ENCODE measurements at places on chromosomes 6 and 20.

DNA sequence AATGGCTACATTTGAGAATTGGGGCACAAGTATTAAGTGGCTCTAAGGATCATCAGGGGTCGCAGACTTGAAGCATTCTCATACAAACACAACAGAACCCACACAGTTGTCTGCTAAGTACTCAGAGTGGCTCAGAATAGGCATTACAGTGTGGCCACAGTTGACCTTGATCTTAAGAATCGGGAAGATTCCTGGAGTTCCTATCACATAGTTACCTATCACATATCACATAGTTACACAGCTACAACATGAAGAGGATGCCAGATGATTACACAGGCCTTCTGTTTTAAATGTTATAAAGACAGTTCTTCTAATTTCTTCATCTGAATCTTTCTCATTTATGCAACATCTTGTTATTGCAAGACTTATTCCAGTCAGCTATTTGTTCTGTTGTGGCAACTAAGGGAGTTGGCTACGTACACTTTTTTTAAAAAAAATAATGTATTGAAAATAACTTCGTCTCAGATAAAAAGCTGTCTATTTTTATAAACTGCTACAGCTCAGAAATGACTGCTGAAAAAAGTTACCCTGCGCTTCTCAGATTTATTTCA lies 129.0 kb downstream of the REV3L start:
- DNase-seq, result no peak

GRCh38 chr6:85482905-85483700 lies 33.2 kb downstream of the NT5E start:
- peak; percentile 13 for DNase-seq

- no peak for DNase-seq
Observed at GRCh38 chr6:168318090-168318489, 1.5 kb downstream of the DACT2 start.

DNA sequence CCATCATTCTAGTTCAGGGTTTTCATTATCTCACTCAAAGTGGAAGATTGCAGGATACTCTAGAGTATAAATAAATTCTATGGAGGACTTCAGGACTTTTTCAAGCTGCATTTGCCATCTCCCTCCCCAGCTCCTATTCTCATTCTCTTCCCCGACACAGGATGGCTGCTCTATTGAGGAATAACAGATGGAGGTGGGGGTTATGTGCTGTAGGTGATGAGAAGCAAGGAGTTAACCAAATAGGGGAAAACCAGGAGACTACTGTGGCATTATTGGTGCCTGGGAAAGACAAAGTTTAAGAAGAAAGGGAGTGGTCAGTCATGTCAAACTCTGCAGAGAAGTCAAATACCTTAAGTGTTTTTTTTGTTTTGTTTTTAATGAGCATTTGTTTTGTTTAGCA lies 109.3 kb downstream of the GRIK2 start:
- no peak for DNase-seq

GRCh38 chr6:40482532-40482931 lies 104.6 kb downstream of the LRFN2 start:
- peak; percentile 47 for DNase-seq

DNA sequence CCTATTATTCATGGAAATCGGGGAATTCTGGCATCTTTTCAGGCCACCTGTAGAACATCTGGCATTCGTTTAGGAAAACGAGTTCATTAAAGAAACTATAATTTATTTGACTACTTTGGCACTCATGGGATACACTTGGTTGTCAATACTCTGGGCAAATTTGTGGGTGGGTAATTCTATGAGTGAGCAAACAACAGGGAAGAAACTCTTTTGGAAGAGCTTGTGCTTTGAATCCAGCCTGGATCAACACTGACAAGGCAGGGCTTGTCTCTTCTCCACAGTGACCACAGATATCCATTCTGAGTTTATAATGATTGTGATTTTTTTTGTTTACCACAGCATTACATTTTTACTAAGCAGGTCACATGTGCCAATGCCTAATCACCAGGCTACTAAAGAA lies 394.7 kb downstream of the THBS2 start:
- no peak for DNase-seq

GRCh38 chr20:6362245-6362644 lies 239.4 kb upstream of the FERMT1 start:
- no peak for DNase-seq

GRCh38 chr20:45038745-45039474 lies 62.0 kb downstream of the KCNS1 start:
- DNase-seq, result no peak

DNA sequence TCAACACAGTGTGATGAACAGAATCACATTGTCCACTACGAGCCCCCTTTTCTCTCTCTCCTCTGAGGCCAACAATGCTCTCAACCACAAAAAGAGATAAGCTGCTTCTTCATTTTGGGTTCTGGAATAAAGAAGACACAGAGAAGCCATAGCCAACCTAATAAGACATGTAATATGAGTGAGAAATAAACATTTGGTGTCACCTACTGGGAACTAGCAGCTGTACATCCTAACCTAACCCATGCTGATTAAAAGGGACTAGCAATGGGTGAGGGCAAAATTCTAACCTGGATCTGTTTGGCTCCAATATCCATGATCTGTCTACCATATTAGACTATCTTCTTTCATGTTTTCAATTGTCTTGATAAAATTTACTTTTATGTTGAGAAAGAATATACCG lies 369.1 kb upstream of the MARCKS start:
- DNase-seq, result no peak

All from caudate nucleus (tissue), 63 donors.